Naive B cell (primary cell): ENCODE measurements at places on chromosomes 2 and 18. TPM values are rescaled to one million over a fixed set of nuclear protein-coding genes. Genes with fewer than 3 reads are reported as not detected.

Gene DPYSL5
- not detected for polyA plus RNA-seq

Gene REG1B
- not detected for polyA plus RNA-seq

Gene PSTPIP2
- 1.8 TPM for polyA plus RNA-seq

Gene RIT2
- polyA plus RNA-seq, result not detected

Gene LRATD1
- not detected for polyA plus RNA-seq

Gene FASTKD2
- polyA plus RNA-seq, result 25.8 TPM

Gene NOSTRIN
- not detected for polyA plus RNA-seq

Gene VWA3B
- polyA plus RNA-seq, result not detected

Gene NEU4
- polyA plus RNA-seq, result 0.55 TPM

Gene IL1R1
- polyA plus RNA-seq, result not detected

Gene UPP2
- polyA plus RNA-seq, result not detected

Gene CYBRD1
- polyA plus RNA-seq, result not detected

Gene PRADC1
- 11.1 TPM for polyA plus RNA-seq

Gene ACVR1C
- not detected for polyA plus RNA-seq

Gene MAIP1
- polyA plus RNA-seq, result 20.2 TPM

Gene AOX1
- not detected for polyA plus RNA-seq

Gene CBLN2
- not detected for polyA plus RNA-seq

Gene EVA1A
- polyA plus RNA-seq, result not detected

Gene MLPH
- polyA plus RNA-seq, result not detected

Gene BCL11A
- 183 TPM for polyA plus RNA-seq

Gene FMNL2
- polyA plus RNA-seq, result 0.86 TPM

Gene ARHGAP15
- 264 TPM for polyA plus RNA-seq

Gene TMEM17
- not detected for polyA plus RNA-seq

Gene ACTG2
- not detected for polyA plus RNA-seq

Gene ICA1L
- 3.7 TPM for polyA plus RNA-seq

Gene ALMS1
- 3.9 TPM for polyA plus RNA-seq

Gene TXNDC2
- not detected for polyA plus RNA-seq

Gene CHST10
- polyA plus RNA-seq, result 7.1 TPM

Gene MPPE1
- polyA plus RNA-seq, result 49.7 TPM

Gene FEV
- polyA plus RNA-seq, result not detected

Gene DNAJC27
- 5.8 TPM for polyA plus RNA-seq

Gene TMEM37
- polyA plus RNA-seq, result not detected

Gene HOXD4
- not detected for polyA plus RNA-seq

Gene GPAT2
- polyA plus RNA-seq, result 6.2 TPM

Gene IL1R2
- not detected for polyA plus RNA-seq

Gene ZC3H15
- polyA plus RNA-seq, result 73.9 TPM

Gene NFE2L2
- polyA plus RNA-seq, result 60.4 TPM

Gene CIB4
- not detected for polyA plus RNA-seq

Gene CUL3
- polyA plus RNA-seq, result 29.4 TPM

Gene ABCG8
- polyA plus RNA-seq, result not detected

Gene RFX8
- polyA plus RNA-seq, result not detected

Gene TFCP2L1
- not detected for polyA plus RNA-seq
